ENCODE measurements at places on chromosomes 4 and X.

DNA sequence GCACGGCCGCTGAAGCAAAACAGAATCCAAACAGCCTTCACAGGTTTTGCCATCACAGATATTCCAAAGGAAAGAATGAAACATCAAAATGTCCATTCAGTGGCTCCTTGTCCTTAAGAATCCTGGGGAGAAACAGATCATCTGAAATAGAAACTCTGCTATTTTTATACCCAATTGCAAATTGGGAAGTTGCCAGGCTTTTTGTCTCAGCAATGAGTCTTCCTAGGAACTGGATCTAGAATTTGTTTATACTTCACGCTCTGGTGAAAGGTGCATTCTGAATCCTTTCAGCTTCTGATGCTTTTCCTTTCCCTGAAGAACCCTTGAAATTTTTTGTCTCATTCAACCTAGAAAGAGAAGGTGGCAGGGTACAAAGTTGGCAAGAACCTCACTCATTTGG lies 218.9 kb downstream of the FBXW7 start:
- DNase-seq = no peak

GRCh38 chr4:82951196-82951595 lies 50.7 kb downstream of the THAP9 start:
- DNase-seq = no peak

- no peak for DNase-seq
Observed at GRCh38 chrX:119402588-119402987, 3.5 kb downstream of the SLC25A43 start.

DNA sequence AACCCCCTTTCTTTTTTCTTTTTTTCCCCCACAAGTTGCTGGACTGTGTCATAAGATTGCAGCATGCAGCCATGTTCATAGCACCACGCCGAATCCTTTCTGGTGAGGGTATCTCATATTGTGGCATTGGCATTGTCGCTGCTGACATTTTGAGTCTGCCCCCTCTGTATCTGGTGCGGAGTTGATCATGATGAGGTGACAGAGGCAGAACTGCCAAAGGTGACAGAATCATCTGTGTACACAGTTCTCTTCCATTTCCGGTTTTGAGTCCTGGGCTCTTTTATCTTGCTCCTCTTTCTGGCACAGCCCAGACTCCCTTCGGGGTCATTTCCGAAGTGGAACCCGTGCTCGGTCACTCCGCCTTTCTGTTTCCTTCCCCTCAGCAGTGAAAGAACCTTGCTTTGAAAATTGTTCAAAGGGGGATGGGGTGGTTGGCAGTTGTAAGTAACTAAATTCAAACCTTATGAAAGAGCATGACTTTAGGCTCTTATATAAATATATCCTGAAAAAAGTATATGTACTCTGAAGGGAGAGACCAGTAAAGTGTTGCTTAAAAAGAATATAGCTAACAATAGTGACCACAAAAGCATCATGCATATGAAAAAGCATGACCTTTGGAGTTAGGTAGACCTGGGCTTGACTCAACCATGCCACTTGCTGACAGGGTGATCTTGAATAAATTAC lies 55.0 kb upstream of the BMP2K start:
- peak; percentile 3 for DNase-seq

DNA sequence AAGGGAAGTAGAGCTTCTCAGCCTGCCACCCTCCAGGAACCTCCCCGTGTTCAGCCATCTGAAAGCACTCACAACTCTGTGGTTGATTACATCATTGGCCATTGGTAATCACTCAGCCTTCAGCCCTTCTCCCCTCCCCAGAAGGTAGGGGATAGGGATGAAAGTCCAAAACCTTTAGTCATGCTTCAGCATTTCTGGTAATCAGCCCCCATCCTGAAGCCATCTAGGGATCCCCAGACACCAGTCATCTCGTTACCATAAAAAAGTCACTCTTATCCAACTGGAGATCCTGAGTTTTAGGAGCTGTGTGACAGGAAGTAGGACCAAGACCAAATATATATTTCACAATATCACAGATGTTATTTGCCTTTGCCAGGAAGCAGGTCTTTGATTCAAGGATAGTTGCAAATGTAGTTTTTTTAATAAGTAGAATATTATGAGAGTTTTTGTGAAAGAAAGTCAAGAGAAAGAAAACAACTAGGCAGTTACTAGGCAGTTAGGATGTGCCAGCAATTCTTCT lies 364.6 kb upstream of the NOCT start:
- no peak for DNase-seq

DNA sequence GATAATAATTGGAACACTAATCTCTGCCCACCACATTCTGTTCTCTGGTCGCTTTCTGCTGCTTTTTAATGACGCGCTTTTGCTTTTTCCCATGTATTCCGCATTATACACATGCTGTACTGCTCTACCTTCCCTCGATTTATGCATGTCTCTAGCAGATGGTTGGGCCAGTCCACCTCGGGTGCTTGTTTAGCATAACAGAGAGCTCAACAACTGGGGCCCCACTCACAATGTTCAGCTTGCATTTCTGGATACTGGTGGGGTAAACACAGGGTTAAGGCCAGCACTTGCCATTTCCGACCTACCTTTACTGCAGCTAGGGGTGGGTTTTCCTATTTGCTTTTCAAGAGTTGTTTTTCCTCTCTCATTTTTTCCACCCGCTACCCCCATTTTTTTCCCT lies 255.8 kb downstream of the SOX3 start:
- DNase-seq = no peak

GRCh38 chrX:13001961-13002671 lies 27.2 kb downstream of the TMSB4X start:
- peak; percentile 28 for DNase-seq

- DNase-seq = no peak
Observed at GRCh38 chr4:127870688-127871087, 10.0 kb upstream of the PLK4 start.

DNA sequence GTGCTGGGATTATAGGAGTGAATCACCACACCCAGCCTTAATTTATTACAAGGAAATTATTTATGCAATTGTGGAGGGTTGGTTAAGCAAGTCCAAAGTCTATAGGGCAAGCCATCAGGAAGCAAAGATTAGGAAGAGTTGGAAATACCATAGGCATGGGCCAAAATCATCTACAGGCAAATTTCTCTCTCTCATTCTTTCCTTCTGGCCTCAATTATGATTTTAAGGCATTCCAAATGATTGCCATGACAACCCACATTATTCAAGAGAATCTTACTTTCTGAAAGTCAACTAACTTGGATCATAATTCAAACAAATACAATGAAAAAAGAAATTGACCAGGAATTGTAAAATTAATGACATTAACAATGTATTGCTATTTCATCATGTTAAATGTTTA lies 400.8 kb downstream of the GPM6A start:
- DNase-seq = no peak

- no peak for DNase-seq
Observed at GRCh38 chr4:41538017-41538733, at the start of gene LIMCH1. Gene LIMCH1, plus strand, starts transcription at chr4:41538157. Its CDS starts 67,839 bp downstream, at chr4:41605996.

DNA sequence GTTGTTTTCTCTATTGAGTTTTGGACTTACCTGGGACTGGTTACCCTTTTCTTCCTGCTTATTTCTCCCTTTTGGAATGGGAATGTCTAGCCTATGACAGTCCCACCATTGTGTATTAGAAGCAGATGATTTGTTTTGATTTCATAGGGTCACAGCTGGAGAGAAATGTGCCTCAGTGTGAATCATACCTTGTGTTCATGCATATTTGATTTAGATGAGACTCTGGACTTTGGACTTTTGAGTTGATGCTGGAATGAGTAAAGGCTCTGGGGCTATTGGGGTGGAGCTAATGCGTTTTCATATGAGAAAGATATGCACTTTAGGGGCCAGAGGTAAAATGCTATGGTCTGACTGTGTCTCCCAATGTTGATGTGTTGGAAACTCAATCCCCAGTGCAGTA lies 30.5 kb upstream of the TEX13C start:
- no peak for DNase-seq

- no peak for DNase-seq
Observed at GRCh38 chr4:52687696-52688095, 28.6 kb upstream of the USP46 start.
